CD4-positive, alpha-beta T cell treated with Interleukin-21 for 1 hour (primary cell): ENCODE measurements at places on chromosomes 4 and X.

- no peak for DNase-seq
These were observed at the start of gene PLS3 for GRCh38 chrX:115560978-115561604. Gene PLS3, plus strand, starts transcription at chrX:115561174. Its CDS starts 49,077 bp downstream, at chrX:115610251.

DNA sequence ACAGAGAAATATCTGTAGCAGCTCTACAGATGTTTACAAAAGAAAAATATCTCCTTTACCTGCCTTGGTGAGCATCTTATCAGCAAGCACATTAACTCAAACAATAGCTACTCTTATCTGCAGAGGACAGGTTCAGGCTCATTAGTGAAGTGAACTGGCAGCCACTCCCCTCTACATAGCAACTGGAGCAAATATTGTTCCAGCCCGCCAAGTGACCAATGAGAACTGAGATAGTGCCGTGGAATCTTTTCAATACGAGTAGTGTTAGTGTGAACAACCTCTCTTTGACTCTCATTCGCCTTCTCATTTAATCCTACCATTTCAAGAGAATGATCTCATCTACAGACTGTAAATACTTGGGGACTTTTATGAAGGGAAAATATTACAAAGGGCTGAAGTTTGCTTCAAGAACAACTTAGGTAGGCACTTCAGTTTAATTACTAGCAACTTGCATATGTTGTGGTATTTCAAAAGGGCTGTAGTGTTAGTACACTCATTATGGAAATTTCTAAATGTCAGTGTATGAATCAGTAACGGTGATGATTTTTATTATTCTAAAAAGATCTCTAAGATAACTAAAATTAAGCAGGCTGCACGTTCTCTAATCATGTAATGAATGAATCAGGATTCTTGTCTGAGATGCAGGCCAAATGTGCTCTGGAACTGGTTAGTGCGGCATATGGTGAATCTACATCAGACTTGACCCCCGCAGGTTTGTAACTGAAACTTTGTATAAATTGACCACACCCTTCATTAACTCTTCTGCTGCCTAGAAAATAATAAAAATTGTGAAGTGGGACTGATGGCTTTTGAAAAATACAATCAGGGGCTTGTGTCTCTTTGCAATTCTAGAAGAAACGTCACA, 72.4 kb downstream of the PALLD start:
- no peak for DNase-seq

DNA sequence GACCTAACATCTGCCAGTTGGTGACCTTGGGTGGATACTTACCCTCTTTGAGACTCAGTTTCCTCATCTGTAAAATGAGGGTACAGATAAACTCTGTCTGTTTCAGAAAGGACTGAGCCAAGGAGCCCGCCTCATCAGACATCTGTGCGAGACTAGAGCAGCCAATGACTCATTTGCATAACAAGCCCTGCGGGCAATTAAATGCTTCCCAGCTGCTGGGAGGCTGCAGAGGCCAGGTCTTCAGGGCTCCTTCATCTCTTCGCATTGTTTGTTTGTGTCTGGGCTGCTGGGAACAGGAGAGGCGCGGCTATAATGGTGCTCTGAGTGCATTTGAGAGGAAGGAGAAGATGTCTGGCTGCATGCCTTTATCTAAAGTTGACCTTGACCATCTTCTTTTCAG, 85.0 kb downstream of the ADRA2C start:
- no peak for DNase-seq

DNA sequence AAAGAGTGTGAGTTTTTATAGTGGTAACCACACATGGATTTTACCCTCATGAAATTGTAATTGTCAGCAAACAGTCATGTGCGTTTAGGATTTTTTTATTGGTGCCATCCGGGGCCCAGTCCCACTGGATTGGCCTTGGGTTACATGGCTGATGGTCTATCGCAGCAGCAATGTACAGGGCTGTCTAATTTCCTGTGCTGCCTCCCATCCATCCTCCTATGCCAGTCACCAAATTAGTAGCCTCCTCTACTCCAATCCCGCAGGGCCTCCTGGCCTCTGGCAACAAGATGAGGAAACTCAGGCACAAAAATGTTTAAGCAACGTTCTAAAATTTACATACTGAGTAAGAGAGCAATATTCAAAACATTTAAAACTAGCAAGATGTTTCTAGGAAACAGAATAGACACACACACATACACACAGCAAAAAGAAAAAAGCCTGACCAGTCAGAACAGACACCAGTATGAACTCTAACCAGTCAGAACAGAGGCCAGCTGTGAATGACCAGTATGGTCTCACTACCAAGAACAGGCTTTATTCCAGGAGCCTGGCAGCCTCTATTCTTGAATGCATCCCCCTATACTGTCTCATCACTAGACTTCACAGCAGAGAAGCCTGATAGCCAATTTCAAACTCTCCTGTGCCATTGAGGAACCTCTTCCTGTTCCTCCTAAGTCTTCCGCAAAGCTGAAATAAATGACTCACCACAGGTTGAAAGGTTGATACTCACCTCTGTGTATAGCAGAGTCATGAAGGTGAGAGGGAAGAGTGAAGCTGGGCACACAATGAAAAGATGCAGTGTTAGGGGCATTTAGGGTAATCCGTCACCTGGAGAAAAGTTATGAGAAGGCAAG, 42.6 kb downstream of the CHRNA9 start:
- DNase-seq: no peak

DNA sequence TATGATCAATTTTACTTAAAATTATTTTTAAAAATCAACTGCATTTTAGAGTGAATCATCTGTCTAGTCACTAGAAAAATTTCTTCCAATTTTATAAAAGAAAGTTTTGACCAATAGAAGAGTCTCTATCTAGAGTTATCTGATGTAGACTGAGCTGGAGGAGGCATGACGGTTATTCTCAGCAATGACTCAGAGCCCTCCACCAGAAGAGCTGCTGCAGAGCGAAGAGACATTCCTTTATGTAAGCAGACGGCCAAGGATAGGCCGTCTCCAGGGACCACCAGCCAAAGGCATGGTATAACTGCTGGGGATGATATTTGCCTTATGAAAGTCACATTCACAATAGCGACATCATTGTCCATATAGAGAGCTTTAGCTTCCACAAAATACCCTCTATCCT, 23.0 kb downstream of the LDB2 start:
- DNase-seq: no peak

- no peak for DNase-seq
These were observed 156.9 kb downstream of the CBR4 start for GRCh38 chr4:168852933-168853713.

DNA sequence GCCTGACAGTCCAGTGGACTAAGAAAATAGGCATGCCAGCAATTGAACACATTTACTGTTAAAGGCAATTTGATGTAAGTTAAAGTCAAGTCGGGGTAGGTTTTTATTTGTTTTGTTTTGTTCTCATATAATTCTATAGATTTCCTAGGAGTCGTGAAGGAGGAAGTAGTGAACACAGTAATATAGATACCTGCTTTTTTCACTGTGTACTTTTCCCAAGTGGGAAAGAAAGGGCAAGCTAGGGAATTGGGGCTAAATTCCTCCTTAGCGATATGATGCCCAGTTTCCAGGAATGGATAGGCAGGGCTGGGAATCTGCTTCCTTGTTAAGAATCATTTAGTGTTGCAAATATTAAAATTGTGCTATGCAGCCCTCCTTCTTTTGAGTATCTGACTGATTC, 271.0 kb downstream of the ARHGAP24 start:
- DNase-seq: no peak

DNA sequence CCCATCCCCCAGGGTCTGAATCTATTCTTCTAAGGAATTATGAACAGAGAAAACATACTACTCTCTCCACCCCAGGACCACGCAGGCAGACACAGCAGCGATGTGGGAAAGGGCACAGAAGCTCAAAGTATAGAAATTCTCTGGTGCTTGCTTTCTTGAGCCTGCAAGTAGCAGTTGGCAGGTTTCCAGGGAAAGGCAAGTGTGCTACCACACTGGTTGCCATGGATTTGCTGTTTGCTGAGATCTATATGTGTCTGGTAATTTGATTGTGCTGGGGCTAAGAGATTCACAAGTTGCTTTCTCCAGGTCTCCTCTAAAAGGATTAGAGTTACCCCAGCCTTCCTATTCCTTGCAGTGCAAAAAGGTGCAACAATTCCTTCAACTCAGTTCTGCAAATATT, 83.1 kb downstream of the GUCY2F start:
- no peak for DNase-seq

- DNase-seq: no peak
These were observed 61.3 kb downstream of the STOX2 start for GRCh38 chr4:183966371-183966770.

DNA sequence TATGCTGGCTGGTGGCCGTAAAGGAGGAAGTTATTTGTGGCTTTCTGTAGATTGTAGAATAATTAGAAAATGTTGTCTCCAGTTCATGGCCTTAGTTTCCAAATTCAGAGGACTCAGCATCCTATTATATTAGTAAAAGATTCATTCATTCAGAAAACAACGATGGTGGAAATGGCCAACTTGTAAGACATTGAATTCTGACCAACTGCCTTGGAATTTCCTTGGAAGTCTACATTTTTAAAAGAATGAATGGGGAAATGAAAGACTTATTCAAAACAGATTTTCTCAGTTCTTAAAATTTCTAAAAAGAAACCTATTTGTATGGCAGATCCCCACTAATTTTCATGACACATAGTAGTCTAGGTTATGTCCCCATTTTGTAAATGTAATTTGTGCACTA, 561.5 kb downstream of the ANKRD50 start:
- no peak for DNase-seq

DNA sequence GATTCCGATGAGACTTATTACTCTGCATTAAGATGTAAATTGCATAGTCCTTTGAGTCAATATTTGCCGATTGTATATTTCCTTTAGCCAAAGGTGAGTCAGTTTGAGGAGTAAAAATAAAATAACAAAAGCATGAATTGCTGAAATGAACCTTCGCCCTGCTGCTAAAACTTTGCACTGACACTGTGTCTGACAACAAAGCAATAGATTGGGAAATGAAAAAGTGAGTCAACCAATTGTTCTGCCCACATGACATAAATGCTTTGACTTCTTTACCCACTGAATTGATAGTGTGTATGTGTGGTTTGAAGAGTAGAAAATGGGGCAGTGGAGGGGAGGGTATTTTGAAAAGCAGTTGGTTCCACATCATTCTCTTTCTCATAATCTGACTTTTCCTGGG, 88.4 kb upstream of the AFF2 start:
- DNase-seq: no peak

DNA sequence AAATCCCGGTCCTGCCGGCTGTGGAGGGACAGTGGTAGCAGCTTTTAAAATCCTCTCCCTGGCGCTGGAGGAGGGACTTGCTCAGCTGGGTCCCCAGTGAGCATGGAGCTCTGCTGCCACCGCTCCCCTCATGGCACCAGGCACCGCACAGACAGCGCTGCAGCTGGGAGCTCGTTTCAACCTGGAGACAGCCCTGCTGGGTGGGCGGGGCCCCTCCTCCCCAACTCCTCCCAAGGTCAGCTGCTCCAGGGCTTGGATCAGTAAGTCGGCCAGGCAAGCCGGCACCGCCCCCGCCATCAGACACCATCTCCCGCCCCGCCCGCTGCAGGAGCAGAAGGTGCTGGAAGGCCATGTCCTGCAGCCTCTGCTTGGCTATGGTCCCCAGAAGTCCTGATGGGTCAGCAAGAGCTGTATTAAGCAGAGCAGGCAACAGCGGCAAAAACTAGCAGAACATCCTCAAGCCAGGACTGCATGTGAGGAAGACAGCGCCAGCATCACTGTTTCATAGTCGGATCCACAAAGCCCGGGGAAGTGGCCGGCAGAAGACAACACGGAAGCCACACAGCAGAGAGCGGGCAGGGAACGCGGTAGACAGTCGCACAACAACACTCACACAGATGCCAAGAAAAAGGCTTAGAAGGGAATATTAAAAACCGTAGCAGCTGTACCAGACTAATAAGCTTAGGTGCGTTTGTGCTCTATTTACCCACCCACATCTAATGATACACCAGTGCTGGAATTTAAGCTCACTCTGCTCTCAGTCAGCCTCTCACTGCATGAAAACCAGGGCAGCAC, 16.2 kb downstream of the ZFYVE28 start:
- no peak for DNase-seq

- DNase-seq: no peak
These were observed 811 bp downstream of the TMEM187 start for GRCh38 chrX:153973127-153974002.

DNA sequence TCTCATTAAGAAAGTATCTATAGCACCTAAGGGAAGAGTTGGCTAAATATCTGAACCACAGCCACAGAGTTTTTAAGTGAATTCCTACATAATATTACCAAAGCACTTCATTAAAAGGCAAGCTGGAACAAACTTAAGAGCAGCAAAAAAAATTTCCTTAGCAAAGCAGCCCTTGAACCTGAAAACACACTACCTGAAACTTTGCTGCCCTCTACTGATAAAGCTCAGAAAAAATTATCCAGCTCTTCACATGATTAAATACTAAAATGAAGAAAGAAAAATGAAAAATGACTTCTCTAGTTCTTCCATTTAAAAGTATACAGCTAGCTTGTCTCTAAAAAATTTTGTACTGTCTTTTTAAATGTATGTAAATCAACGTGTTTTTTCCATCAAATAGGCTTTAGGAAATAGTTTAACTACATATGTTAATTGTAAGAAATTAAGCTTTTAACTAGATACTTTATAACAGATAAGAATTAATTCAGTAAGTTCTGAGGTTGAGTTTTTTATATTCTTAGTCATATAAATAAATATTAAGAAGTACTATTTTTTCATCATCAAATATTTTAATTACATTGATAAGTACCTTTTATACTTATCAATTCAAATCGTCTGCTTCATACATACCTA, 156.1 kb downstream of the STPG2 start:
- DNase-seq: peak; percentile 2

DNA sequence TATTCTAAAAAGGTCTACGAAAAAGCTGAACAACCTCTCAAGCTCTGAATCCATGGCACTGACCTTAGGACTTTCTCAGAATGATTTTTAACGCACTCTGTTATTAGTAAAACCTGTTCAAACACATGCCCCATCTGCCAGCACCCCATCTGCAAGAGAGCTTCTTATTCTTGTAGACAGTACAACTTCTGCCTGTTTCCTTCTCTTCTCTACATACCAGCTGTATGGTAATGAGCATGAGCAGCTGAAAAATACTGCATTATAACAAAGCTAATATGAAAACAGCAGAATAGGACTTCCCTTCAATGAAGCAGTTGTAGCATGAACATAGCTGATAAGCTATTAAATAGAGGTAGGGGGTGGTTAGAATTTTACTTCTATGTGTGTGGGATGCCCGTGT, 167.9 kb downstream of the FBXW7 start:
- DNase-seq: no peak

GRCh38 chrX:113651306-113651705, 810.7 kb upstream of the AMOT start:
- DNase-seq: no peak

GRCh38 chr4:612052-612748, 13.2 kb upstream of the PDE6B start:
- DNase-seq: no peak

GRCh38 chr4:128700659-128701350, 108.7 kb upstream of the JADE1 start:
- no peak for DNase-seq

DNA sequence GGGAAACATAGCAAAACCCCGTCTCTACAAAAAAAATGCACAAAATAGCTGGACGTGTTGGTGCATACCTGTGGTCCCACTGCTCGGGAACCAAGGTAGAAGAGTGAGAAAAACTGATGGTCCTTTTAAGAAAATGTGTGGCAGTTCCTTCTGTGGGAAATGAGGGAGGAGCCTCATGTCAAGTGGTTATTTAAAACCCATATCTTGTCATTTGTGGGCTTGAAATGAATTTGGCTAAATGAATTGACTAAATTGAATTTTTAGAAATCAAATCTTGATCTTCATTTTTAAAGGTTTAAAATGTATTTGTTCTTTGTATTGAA, 16.2 kb upstream of the LAMP2 start:
- no peak for DNase-seq
